Caki2 (cell line): ENCODE measurements at places on chromosomes 3 and 15.
A peak's percentile ranks its signal among the peaks of the same experiment; 100 is the strongest.

DNA sequence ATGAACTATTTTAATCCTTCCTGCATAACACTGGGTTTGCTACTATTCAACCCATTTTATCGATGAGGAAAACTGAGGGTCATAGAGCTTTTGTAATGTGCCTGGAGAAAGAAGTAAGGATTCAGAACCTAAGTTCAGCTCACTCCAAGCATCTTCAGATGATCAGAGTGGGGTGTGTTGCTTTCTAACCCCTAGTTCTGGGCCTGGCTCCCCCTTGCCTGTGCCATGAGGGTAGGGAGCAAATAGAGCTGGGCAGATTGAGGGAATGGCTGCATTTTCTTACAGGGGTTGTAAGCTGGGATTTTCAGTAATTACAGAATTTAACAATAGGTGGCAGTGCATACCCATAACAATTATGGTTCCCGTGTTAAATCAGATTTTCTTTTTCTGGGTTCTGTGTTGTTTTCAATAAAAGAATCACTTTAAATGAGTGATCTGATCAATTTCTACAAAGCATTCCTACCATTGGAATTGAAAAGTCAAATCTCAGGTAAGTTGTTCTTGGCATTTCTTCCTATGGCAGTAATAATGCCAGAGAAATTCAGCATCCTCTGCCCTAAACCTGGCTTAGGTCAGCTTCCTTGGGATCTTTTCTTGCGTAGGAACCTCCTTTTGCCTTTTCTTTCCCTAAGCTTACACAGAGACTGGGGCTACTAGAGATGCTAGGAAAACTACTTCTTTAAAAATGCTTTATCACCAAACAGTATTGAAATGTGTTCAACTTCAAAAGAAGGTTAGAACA, 103.8 kb upstream of the IL12A start:
- DNase-seq, result peak; percentile 58

GRCh38 chr15:47993051-47993450, 127.7 kb upstream of the SLC24A5 start:
- DNase-seq, result no peak

DNA sequence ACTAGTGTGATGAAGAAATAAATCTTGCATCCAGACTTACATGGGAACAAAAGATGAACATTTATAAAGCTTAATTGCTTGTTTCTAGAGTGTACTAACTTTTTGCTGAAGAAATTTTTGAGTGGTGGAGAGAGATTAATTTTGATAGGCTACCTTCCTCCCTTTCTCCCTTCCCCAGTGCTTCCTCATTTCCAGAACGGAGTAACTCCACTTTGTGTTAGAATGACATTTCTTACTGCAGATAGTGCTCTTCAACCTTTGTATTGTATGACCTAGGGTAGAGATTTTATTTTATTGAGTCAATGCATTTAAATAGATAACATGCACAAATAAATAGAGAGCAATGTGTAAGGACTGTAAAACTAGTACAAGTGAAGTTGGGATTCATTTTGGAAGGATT, 1.9 kb downstream of the ATP1B3 start:
- peak; percentile 14 for DNase-seq

- no peak for DNase-seq
Observed at GRCh38 chr15:89489376-89489775, 7.0 kb downstream of the RHCG start.

- no peak for DNase-seq
Observed at GRCh38 chr15:55789066-55789660, 46.2 kb upstream of the PRTG start.

- DNase-seq, result no peak
Observed at GRCh38 chr3:127719369-127719768, 46.6 kb downstream of the ABTB1 start.

GRCh38 chr3:112132554-112132953, 494 bp downstream of the GCSAM start:
- no peak for DNase-seq

- no peak for DNase-seq
Observed at GRCh38 chr3:185813691-185814215, 11.1 kb downstream of the IGF2BP2 start.

- no peak for DNase-seq
Observed at GRCh38 chr3:126895178-126896066, 87.5 kb upstream of the PLXNA1 start.

- no peak for DNase-seq
Observed at GRCh38 chr3:183212096-183212495, 41.0 kb upstream of the B3GNT5 start.
